ENCODE measurements at places on chromosomes 11 and 22.

GRCh38 chr11:70587075-70587389, 188.7 kb downstream of the CTTN start:
- DNase-seq: no peak

DNA sequence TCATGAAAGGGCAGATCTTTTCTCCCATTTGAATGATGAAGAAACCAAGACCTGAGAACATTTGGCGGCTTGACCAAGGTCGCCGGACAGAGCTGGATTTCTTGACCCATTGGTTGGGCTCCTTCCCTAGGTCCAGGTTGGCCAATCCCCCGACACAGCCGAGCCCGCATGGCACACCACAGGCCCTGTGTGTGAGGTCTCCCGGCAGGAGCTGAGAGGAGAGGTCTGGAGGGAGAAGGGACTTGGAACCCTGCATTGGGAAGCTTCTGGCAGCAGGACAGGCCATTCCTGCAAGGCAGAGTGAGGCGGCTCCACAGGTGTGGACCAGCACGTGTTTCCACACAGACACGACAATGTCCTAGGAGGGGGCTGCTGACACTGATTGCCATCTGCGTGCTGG, 98.6 kb upstream of the THY1 start:
- no peak for DNase-seq

GRCh38 chr22:26601726-26602125, 11.8 kb upstream of the TPST2 start:
- DNase-seq: no peak

DNA sequence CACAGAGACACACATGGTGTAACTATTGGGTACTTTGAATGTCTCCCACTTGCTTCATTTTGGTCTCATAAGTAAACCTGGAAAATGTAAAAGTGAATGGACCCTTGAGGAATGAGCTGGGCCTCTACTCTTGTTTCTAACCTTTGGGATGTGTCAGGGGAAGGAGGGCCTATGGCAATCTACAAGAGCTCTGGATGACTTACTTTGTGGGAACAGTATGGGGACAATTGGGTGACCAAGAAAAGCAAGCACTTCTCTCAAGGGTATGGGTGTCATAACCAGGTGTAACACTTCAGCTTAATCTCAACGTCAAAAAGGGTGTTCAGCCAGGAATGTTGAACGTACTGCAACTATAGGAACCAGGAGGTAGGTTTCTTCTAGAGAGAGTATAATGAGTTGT, 144.0 kb downstream of the OPCML start:
- no peak for DNase-seq

DNA sequence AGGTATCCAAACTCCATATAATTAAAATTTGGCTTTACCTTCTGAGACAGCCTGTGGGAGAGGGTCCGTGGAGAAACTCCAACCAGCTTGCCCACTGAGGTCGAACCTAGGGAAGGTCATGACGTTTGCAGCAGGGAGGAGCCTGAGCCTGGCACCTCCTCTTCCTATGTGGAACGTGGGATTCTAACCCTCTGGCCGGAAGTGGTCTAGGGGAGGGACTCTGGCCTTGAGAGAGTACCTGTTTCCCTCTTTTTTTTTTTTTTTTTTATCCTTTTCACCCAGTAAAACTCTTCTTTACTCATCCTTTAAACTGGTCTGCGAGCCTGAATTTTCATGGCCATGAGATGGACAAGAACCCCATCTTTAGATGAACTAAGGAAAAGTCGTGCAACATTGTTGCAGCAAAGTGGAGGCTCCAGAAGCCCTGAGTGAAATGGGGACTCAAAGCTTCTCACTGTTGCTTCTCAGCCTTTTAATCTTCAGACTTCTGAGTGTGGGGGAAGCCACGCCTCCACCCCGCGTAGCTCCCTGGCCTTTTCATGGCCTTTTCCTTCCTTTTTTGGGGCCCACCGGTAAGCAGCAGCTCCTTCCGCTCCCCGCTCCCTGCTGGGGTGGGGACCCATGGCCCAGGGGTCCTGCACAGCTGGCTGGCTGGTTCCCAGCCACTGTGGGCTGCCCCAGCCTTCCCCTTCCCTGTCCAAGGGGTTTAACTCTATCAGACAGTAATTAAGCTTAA, 1359.9 kb downstream of the LRRC4C start:
- DNase-seq: no peak

- DNase-seq: peak; percentile 2
These were observed 165.6 kb downstream of the SHANK2 start for GRCh38 chr11:71086687-71087258.

- DNase-seq: peak; percentile 66
These were observed 37.7 kb downstream of the EIF4ENIF1 start for GRCh38 chr22:31451709-31452571.

Data from EL (cell line).